ENCODE measurements at places on chromosomes 12 and 14.

GRCh38 chr12:97300891-97301290 lies 161.7 kb upstream of the RMST start:
- DNase-seq: no peak

DNA sequence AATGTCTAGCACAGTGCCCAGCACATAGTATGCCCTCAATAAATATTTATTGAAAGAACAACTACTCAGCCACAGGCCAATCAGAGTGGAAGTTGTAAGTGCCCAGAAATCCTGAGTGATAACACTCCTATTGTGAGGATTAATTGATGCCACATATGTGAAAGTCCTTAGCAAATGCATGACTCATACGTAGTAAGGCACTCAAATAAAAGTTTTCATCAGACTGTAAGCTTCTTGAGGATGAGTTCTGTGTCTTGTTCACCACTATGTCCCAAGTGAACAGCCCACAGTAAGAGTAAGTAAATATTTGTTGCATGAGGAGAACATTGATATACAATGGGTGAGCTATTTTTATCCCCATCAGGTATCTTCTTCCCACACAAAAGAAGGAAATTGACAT lies 24.7 kb upstream of the ANO6 start:
- DNase-seq: no peak

- DNase-seq: no peak
These were observed 168.2 kb downstream of the KCNC2 start for GRCh38 chr12:75041472-75041871.

GRCh38 chr14:50333014-50333509 lies 20.9 kb downstream of the DMAC2L start:
- DNase-seq: no peak

DNA sequence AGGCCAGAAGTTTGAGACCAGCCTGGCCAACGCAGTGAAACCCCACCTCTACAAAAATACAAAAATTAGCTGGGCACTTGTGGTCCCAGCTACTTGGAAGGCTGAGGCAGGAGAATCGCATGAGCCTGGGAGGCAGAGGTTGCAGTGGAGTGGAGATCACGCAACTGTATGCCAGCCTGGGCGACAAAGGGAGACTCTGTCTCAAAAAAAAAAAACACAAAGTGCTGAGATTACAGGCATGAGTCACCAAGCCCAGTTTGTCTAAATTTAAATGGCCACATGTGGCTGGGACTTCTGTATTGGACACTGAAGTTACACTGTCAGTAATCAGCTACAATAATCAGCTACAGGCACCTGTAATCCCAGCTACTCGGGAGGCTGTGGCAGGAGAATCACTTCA lies 100.9 kb upstream of the AEBP2 start:
- DNase-seq: no peak

- DNase-seq: no peak
These were observed 491 bp downstream of the WDR20 start for GRCh38 chr14:102140027-102140749.

DNA sequence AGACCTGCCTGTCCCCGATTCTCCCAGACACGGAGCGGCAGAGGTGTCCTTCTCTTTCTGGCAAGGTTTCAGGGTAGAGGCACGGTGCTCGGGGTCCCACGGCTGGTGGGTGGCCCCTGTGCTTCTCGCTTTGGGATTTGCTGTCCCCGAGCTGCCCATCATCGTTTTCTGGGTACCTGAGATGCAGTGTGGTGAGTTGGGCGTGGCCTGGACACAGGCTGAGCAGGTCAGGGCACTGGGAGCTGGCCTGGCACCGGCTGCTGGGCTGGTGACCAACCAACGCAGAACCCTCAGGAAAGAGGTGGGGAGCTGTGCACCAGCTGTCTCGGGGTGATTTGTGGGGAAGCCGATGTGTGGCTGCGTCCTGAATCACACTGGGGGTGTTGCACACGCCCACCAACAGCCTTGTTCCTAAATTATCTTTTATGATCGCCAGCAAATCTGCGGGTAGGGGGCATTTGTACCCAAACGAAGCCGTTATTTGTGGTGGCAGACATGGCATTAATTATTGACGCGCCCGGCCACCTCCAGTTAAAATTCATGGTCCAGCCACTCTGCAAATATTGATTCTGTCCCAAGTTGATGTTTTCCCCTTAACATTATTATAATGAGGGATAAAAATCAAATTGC lies 61.0 kb downstream of the KIF26A start:
- no peak for DNase-seq

- no peak for DNase-seq
These were observed 266.8 kb downstream of the ITPR2 start for GRCh38 chr12:26566186-26566585.

DNA sequence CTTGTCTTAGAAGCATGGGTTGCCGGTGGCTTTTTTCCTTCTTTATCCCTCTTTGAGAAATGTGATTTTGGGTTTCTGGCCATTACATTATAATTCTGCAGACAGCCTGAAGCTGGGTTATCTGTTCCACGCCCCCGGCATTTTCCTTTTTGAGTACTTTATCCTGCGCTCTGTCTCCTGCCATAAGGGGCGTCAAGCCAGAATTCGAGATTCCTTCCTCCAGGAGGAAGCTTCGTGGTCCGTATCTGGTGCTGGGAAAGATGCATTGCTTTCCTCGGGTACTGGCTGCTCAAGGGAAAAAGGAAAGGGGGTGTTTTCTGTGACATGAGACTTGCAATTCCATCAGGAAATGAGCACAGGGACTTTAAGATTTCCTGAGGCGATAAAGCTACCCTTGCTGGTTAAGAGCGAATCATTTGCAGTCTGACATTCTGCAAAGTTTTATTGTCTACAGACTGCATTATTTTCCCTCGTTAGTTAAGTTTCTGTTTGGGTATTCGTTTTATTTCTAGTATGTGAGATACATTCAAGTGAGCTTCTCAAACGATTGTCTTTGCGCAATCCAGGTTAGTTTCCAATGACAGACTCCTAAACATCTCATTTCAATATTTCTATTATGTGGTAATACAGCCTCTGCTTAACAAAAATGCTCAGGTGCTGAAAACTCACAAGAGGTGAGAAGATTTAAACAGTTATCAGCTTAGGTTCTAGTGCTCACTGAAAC lies 694 bp downstream of the AKAP5 start:
- DNase-seq: no peak

DNA sequence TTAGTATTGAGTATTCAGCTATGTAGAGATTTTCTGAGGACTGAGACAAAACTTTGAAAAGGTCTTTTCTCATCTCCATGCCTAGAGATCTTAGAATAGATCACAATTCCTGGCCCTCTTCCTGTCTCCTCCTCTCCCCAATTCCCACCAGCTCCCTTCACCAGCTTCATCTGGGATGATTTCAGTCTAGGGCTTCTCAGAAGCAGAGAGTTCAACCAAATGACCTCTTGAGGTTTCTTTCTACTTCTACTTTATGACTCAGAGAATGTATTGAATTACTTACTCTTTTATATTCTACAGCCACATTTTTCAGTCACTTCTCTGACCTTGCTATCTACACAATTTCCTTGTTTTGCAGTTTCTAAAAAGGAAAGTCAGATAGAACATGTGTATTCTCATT lies 19.4 kb upstream of the SNX6 start:
- DNase-seq: no peak

DNA sequence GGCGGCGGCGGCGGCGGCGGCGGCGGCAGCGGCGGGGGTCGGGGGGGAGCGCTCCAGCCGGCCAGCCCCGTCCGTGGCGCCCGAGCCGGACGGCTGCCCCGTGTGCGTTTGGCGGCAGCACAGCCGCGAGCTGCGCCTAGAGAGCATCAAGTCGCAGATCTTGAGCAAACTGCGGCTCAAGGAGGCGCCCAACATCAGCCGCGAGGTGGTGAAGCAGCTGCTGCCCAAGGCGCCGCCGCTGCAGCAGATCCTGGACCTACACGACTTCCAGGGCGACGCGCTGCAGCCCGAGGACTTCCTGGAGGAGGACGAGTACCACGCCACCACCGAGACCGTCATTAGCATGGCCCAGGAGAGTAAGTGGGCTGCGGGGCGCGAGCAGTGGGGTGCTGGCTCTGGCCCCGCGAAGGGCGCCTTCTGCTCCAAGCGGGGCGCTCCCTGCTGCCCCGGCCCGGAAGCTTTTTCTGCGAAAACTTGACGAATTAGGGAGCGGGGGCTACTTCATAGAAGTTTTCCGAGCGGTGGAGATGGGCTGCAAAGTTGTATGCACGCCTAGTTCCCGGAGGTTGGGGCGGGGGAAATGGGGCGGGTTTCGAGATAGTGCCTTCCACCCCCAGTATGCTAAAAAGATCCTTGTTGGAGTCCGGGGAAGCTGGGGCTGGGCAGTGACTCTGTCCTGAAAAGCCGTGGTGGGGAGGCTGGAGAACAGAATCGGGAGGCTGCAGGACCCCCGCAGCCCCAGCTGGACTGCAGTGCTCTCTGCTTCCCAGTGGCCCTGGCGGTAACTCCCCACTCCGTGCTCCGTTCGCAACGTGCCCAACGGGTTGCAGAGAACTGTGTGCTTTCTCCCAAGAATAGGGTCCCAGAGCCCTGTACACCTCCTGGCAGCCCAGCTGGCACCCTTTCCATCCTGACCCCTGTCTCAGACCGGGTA lies 751 bp downstream of the GDF11 start:
- peak; percentile 26 for DNase-seq

DNA sequence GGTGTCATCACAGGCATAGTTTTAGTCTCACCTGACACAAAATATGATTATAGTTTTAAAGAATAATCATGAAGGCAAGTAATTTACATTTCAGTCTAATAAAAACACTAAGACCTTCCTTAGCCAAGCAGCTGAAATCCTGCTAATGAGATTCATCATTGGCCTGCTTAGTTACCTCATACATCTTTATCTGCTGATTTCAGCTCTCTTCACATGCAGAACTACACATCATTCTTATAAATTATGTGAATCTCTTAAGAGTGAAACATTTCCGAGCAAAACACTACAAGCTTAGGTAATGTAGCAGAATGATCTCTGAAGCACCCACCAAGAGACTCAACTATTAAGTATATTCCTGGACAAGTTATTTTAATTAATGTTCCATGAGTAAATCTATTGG lies 198.1 kb downstream of the DPY19L2 start:
- no peak for DNase-seq

DNA sequence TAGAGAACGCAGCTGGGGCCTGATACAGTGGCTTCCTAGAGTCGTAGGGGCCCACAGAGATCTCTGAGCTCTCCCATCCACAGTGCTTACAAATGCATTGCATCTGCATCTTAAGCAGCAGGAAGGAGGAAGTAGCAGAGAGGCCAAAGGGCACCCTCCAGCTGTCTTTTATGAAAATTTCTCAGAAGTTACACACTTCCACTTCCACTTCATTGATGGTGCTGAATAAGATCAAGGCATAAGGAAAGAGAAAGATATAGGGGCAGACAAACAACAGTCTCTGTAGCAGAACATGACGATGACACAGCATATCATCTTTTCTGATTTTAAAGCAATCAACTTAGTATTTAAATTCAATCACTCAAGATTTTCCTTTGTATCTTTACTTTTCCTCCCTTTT lies 51.6 kb upstream of the ABCC9 start:
- no peak for DNase-seq

DNA sequence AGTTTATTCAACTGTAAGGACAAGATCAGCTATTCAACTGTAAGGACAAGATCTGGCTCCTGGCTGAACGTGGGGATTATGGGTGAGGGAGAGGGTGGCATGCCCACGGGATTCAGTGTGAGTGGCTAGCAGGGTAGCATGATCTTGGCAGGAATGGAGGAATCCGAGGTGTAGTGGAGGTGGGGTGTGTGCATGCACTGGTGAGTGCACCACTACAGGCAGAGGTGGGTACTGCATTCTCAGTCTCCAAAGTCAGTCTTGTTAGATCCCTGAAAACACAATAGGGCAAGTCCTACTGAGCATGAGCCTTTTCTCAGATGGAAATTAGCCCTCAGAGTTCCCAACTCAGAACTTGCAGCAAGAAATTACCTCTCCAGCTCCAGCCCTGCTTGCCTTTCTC lies 32.2 kb upstream of the DCD start:
- DNase-seq: no peak

- DNase-seq: no peak
These were observed 109.2 kb upstream of the SLCO1C1 start for GRCh38 chr12:20585913-20586312.

GRCh38 chr12:42282294-42282693 lies 43.6 kb downstream of the ZCRB1 start:
- DNase-seq: no peak

GRCh38 chr12:4663971-4664505 lies 15.1 kb downstream of the NDUFA9 start:
- no peak for DNase-seq

DNA sequence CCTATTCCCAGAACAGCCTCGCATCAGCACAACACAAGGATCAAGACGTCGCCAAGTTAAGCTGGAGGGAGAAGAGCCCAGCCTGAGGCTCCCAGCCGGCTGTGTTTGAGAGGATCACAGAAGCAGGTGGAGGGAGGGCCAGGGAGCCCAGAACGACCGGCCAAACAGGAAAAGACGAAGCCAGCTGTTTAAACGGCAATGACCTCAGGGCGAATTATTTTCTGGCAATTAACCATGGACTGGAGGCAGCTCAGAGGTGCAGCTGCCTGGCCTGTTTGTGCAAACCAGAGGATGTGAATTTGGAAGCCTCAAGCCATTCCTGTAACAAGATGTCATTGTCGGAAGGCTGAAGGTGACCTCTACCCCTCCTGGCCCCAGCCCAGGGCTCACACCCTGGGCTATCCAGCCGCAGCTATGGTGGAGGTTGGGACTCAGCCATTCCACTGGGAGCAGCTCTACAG lies 175.8 kb upstream of the PRMT8 start:
- DNase-seq: no peak

DNA sequence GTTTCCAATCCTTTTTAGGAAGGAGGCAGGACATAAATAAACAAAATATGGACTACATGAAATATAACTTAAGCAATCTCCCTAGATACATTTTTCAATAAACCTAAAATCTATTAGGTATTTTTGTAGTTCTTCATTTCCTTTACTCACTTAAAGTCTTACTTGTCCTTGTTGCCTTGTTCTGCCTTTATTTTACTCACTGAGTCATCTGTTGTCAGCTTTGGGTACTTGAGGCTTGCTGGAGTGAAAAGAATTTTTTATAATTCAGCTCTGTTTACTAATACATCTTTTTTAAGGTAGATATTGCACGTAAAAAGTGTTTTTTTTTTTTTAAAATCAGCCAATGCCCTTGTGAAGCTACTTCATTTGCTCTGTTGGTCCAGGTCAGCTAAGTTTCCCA lies 216.2 kb downstream of the PELI2 start:
- no peak for DNase-seq

DNA sequence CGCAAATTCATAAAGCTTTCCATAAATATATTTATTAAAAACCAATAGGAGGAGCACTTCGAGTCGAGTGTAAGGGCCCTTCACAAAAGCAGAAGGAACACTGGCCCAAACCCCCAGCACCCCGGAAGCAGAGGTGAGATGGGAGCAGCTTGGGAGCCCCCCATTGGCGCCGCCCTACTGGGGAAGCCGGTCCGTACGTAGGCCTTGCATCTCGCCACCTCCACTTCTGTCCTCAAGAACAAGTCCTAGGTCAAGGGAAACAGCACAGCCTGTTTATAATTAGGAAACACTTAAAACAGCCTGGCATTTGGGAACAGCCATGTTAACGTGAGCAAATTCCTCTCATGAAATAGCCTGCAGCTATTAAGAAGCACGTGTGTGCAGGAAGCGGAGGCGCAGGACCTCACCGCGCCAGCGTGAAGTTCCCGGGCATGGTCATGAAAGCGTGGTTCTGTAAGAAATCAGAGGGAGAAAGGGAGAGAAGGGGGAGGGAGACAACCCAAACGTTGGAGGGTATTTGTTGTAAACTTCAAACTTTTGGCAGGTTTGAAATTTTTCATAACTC lies 7.7 kb downstream of the ANKRD9 start:
- no peak for DNase-seq

- DNase-seq: no peak
These were observed 83.7 kb downstream of the TMEM30B start for GRCh38 chr14:61197416-61197815.

- DNase-seq: no peak
These were observed 254.6 kb downstream of the C12orf42 start for GRCh38 chr12:103241184-103241583.

All from activated T-helper 1 cell treated with anti-CD3 and anti-CD28 coated beads, Interleukin-2, amount 50 U/mL, for 16 hours (primary cell).